Muscle of back (tissue), 13 donors: ENCODE measurements at places on chromosomes 1 and 21.

- no peak for DNase-seq
Measured at GRCh38 chr1:25246600-25247023, 642 bp downstream of the RSRP1 start.

DNA sequence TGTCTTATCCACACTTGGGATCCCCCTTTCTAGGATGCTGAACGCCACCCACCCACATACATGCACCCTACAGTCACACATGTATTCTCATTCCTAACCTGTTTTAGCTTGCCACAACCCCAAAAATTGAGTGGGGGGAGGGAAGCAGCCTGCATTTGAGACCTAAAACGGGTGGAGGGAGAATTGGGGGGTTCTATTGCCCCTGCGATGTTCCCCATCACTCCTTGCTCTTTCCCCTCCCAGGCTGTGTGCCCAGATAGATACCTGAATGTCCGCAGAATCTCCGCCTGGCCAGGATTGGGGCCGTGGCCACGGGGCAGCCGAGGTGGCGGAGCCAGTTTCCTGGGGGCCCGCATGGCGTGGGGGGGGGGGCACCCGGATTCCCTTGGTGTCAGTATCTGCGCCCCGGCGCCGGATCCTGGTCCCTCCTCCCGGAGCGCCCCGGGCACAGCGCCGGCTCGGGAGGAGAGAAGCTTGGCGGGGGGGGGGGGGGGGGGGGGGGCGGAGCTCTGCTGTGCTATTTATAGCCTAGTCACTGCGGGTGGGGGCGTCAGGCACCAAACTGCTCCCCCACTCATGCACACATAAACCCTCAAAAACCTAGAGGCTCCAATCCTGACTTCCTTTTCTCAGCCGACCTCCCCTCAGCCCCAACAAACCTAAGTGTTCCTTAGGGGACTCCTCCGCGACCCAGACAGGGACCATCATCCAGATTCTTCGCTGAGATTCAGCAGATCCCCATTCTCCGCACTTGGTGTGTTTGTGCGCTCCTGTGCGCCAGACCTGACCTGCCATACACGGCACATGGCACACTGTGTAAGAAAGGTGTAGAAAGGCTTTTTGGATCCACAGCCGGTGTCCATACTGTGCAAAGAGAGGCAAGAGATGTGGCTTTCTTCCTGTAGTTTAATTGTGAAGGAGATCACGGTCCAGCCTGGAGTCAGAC, 1.9 kb downstream of the ANKRD34A start:
- peak; percentile 63 for DNase-seq

DNA sequence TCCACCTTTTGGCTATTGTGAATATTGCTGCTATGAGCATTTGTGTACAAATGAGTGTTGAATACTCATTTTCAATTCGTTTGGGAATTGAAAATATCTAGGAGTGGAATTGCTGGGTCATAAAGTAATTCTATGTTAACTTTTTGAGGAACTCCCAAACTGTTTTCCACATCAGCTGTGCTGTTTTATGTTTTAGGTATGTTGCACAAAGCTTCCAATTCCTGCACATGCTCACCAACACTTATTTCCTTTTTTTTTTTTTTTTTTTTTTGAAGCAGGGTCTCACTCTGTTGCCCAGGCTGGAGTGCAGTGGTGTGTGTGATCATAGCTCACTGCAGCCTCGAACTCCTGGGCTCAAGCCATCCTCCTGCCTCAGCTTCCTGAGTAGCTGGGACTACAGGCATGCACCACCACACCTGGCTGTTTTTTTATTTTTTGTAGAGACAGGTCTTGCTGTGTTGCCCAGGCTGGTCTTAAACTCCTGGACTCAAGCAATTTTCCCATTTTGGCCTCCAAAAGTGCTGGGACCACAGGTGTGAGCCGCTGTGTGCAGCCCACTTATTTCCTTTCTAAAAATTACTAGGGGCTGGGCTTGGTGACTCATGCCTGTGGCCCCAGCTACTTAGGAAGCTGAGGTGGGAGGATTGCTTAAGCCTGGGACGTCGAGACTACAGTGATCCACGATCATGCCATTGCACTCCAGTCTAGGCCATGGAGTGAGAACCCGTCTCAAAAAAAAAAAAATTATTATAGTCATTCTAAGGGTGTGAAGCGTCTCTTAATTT, 33.4 kb downstream of the TMCC2 start:
- DNase-seq = no peak

DNA sequence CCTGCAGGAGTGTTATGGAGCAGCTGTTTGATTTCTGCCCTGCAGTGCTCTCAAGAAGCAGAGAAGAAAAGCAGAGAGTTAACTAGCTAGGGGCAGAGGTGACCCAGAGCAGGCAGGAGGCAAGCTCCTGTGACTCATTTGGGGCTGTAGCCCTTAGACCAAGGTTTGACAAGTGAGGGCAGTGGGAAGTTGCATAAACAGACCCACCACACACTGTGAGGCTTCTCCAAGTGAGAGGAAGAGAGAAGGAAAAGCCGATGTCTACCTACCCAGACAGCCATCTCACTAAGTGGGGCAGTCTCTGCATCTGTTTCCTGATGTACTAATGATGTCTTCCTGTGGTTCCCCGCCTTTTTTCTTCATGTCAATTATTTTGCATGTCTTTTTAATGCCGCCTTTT, 159.9 kb upstream of the NR5A2 start:
- no peak for DNase-seq

DNA sequence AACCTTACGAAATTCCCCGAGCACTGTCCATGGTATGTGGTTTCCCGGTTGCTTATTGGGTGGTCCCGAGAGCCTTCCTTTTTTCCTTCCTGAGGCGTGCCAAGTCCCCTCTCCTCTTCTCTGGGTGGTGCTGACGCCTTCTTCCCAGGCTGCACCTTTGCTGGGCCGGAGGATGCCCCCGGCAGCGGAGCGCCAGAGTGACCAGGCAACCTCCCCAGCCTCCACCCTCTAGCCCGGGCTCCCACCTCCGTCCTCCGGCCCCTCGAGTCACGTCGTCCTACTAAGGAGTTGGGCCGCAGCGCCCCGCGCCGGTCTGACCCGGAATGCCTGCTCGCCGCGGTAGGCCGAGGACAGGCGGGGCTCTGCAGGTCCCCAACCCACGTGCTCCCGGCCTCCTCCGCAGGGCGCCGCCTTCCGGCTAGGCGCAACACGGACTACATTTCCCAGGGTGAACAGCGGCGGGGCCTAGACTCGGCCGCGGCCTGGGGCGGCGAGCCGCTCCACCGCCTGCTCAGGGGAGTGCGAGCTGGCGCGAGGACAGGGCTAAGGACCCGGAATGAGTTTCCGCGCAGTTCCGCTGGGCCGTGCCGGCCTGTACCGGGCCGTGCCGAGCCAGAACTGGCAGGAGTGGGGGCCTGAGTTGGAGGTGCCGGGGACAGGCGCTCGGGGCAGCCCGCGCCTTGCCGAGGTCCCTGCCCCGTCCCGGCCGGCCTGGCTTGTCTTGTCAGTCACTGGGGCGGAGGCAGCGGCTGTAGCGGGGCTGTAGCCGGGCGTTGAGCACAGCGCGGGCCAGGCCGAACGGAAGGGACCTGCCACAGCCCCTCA, at the start of gene IPO13:
Gene IPO13 (plus strand): TSS at position 715 of the 825 bp plus-strand sequence. CDS start 651 bp downstream, outside the sequence.
- DNase-seq = peak; percentile 94

- DNase-seq = no peak
Measured at GRCh38 chr1:40316595-40317393, at the start of gene COL9A2. Gene COL9A2 (minus strand): TSS chr1:40317286. CDS start chr1:40317197, 89 bp downstream.
